Posterior vena cava (tissue), 2 donors: ENCODE measurements at places on chromosomes 2 and 18. TPM values are rescaled to one million over a fixed set of nuclear protein-coding genes. Genes with fewer than 3 reads are reported as not detected.

Gene LYPD1
- total RNA-seq: 0.19 TPM

Gene TDRD15
- total RNA-seq: 0.05 TPM

Gene REEP1
- total RNA-seq: 55.2 TPM

Gene DYSF
- 46.8 TPM for total RNA-seq

Gene RBKS
- total RNA-seq: 1.5 TPM

Gene EPHA4
- total RNA-seq: 20.8 TPM
